Stimulated activated CD8-positive, alpha-beta memory T cell treated with anti-CD3 and anti-CD28 coated beads, Interleukin-4, amount 100 ng/mL, for 4 hours (primary cell): ENCODE measurements at places on chromosomes 4 and X.
A peak's percentile ranks its signal among the peaks of the same experiment; 100 is the strongest.

DNA sequence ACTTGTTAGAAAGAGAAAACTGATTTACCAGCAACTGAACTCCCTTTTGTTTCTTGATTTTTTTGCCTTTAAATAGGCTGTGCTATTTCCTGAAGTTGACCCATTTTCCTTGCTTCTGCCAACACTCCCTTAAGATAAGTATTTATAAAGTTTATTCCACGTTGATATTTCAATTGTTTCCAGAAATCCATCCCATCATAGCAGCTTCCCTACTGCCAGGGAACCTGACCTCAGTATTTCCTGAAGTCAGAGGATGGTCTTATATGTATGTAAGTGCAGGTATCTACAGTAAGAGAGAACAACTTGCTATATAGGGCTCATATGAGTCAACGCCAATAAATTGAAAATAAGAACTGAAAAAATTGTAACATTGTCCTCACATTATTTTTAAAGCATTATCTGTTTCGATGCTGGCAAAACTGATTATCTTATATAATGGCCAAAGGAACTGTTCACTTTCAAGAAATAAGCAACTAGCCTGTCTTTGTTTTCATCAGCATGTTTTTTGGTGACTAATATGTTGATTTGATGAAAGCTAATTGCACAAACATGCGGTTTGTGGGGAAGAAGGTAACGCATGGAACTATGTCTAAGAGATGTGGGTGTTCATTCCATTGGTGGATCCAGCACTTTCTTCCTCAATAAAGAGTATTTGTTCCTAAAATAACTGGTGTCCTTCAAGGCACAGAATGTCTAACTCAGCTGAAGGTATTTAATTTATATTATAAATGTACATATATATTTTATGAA, 4.7 kb downstream of the LIMCH1 start:
- no peak for DNase-seq

DNA sequence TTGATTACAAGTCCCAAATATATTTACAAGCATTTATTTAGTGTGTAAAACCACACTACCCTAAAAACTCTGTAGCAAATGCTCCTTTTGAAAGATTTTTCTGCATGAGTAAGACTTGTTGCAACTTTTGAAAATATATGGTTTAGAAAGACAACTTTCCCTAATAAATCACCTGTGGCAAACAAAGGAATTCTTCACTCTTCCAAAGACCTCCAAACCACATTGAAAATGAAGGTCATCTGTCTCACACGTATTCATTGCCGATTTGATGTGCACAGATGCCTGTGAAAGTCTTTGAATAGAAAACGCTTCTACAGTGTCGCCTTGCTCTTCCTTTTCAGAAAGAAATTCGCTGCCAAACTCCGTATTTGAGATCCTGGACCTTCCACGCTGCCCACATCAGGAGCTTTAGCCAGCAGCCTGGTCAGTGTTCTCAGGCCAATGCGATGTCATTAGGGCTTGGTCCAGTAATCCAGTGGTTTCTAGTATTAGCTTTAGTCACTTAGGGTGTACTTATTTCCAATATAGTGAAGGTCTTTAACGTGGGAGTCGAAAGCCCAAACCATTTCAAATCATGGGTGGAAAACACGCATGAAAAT, 22.2 kb downstream of the SPINK2 start:
- no peak for DNase-seq

- no peak for DNase-seq
Observed at GRCh38 chr4:173181848-173182247, 13.2 kb downstream of the GALNT7 start.

DNA sequence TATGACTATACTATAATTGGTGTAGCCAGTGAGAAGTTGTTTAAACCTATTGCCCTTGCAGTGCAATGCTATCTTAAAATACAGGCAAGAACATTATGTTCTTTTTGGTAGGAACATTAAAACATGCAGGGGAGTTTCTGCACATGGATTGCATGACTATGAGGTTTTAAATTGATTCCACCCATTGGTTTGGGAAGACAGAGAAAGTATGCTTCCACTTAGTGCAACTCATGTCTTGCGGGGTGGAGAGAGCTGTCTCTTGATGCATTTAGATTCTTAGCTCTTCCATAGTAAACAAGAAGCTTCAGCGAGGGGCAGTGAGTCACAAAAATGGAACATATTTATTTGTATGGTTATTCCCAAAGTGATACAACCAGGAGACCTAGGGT, 39.5 kb upstream of the RASL11B start:
- DNase-seq: no peak

DNA sequence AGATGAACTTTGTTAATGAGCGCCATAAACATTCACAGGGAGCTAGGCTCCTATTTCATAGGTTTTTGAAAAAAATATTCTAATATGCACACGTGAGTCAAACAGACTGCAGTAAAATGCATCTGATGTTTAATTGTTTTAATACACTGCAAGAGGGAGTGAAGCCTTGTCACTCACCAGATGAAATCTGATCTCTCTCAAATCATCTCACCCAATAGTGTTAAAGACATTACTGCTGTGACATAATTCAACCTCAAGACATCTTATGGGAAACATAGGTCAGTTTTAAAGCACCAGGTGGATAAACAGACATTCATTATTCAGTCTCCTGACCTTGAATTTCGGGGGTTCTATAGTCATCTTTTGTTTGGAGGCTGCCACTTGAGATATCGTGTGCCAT, 148.3 kb downstream of the MAML3 start:
- DNase-seq: no peak

- DNase-seq: no peak
Observed at GRCh38 chr4:1235381-1236102, 13.4 kb downstream of the CTBP1 start.

- no peak for DNase-seq
Observed at GRCh38 chrX:154123241-154124219, 20.5 kb upstream of the OPN1LW start.

- no peak for DNase-seq
Observed at GRCh38 chr4:162450531-162451035, 286.8 kb upstream of the FSTL5 start.

DNA sequence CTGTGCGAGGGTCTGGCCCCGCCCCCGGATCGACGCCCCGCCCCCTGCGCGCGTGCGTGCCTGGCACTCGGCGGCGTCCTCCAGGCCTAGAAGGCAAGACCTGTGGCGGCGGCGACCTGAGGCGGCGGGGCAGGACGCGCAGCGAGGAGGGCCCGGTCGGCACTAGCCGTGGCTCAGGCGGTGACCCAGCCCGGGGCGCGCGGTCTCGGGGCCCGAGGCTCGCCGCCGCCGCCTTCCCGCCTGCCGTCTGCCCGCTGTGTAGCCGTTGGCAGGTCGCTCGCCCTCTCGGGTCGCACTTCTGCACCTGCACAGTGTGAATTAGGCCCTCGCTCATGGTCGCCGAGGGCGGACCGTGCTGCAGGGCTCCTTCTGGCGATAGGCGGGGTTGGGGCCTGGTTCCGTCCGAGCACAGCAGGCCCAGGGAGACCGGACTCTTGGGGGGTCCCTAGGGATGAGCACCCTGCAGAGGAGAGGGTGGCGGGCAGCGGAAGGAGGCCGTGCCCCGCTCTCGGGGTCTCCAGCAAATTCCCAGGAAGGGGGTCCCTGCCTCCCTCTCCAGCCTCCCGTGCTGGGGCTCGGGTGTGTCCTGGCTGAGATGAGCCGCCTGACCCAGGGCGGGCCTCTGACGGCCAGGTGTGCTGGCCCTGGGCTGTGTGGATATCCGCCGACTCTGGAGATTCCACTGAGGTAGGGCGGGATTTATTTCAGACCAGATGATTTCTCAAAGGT, 557 bp upstream of the FAM53A start:
- DNase-seq: peak; percentile 78

GRCh38 chrX:120358737-120359456, 3.0 kb upstream of the ATP1B4 start:
- no peak for DNase-seq

DNA sequence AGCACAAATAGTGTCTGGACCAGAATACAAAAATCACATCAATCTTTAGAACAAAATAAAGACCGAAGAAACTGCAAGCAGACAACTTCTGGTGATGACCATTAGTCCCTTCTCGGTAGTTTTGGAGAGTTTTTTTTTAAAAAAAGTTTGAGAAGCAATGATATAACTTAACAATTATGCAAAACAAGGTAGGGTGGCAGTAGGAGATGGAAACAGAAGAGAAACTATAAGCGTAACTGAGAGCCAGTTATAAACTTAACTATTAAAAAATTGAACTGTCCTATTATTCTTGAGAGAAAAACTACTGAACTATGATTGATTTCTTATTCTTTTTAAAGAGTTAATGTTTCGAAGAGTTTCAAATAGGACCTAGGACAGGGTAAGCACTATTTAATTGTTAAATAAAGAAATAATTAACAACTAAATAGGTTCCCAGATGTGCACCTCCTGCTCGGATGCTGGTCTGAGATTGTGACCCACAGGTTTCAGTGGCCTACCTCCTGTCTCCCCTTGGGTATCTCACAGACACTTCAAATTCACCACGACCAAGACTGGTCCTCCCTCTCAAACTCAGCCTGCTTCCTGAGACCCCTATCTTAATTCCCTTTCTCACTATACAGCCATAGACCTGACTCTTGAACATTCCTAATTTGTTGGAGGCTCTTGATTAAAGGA, 81.3 kb downstream of the LEF1 start:
- DNase-seq: no peak

DNA sequence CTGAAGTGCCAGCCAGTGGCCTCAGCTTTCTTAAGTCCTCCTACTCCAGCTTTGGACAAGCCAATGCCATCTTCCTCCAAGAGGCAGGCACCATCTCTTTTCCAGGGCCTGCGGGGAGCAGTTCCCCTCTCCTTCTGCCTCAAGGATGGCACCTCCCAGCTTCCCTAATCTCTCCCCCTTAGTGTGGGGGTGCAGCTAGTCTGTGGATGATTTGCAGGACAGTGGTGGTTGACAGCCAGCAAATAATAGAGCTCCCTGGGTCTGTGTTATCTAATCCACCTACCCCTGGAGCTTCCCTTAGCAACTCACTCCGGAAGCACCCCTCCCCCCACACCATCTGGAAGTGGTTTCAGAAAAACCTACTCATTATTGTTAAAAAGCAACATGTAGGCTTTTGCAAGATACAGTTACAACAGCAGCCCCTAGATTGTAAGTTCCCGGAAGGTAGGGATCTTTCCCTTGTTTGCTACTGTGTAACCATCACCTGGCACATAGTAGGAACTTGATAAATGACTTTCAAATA, 247.1 kb downstream of the BCOR start:
- no peak for DNase-seq

GRCh38 chrX:113919387-113919786, 664.5 kb upstream of the HTR2C start:
- no peak for DNase-seq

- no peak for DNase-seq
Observed at GRCh38 chrX:120224388-120224787, 26.2 kb upstream of the ZBTB33 start.

DNA sequence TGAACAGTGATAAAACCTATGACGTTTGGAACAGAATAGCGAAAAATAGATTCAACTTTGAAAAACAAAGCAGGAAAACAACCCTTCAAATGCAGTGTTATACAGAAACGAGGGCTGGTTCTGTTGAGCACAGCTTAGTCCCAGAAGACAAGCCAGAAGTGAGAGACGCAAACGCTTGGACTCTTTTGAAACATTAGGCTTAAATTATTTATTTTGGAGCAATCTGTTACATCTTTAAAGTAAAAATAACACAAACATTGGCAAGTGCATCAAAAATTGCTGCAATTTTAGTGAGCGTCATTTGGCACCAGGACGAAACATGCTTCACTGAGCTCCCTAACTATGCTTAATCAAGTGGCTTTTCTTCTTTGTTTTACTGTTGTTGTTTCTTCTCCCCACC, 63.5 kb downstream of the ENPP6 start:
- no peak for DNase-seq
